BE2C (cell line): ENCODE measurements at places on chromosomes 4 and X.

GRCh38 chr4:8153441-8153840, 5.2 kb downstream of the ABLIM2 start:
- DNase-seq: no peak

- DNase-seq: peak; percentile 67
These were observed 1.9 kb upstream of the HAUS3 start for GRCh38 chr4:2243681-2244380.

DNA sequence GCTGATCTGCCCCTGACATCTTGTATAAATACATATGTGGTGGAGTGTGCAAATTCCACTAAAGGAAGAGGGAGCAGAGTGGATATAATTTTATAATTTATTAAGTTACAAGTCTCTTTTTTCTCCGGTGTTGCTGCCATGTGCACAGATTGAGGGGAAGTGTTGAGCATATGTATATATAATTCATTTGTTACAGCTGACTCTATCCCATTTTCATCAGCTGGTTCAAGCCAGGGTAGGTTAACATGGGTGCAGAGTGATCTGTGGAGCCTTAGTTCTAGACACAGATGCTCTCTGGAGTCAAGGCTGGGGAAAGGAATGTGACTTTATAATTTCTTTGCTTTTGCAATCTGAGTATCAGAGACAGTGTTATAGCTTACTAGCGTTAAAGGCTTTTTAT, 103.5 kb downstream of the WWC2 start:
- DNase-seq: no peak

GRCh38 chr4:182022909-182023308, 220.3 kb upstream of the TENM3 start:
- no peak for DNase-seq

- DNase-seq: no peak
These were observed 172.8 kb downstream of the FBXW7 start for GRCh38 chr4:152363086-152363485.
